ENCODE measurements at places on chromosomes 1 and 21.
A peak's percentile ranks its signal among the peaks of the same experiment; 100 is the strongest.

- DNase-seq, result no peak
These were observed 84.8 kb downstream of the POFUT2 start for GRCh38 chr21:45202889-45203288.

DNA sequence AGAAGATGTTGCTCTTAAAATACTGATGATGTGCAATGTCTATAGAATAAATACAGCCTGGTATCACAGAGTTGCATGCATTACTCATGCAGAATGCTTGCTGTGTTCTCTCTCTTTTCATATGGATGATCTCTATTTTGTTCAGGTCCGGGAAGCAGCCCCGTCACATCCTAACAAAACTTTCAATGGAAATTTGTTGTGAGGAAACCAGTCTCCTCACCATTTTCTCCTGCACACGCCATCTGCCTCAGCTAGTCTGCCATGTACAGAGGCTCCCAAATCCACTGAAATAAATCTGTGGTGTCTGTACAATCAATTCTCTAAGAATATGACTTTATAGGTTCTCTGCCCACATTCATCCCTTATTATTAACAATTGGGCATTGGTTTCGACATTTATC, 42.4 kb downstream of the DAB1 start:
- no peak for DNase-seq

GRCh38 chr1:57711326-57711725, 287.5 kb upstream of the DAB1 start:
- DNase-seq, result no peak

- no peak for DNase-seq
These were observed 696 bp upstream of the CTBS start for GRCh38 chr1:84574936-84575335.

- no peak for DNase-seq
These were observed 185.1 kb upstream of the CSF3R start for GRCh38 chr1:36667836-36668235.

- DNase-seq, result no peak
These were observed 196.7 kb upstream of the VAMP3 start for GRCh38 chr1:7574121-7575040.

- DNase-seq, result peak; percentile 95
These were observed 66.6 kb upstream of the LAPTM5 start for GRCh38 chr1:30823969-30824735.

GRCh38 chr1:94068999-94069918, 51.7 kb downstream of the ABCA4 start:
- DNase-seq, result peak; percentile 96

GRCh38 chr21:20971296-20971921, 26.8 kb upstream of the NCAM2 start:
- DNase-seq, result no peak

Data from pulmonary artery endothelial cell (primary cell).